NCI-H69 (cell line): ENCODE measurements at places on chromosomes 16 and 17.

DNA sequence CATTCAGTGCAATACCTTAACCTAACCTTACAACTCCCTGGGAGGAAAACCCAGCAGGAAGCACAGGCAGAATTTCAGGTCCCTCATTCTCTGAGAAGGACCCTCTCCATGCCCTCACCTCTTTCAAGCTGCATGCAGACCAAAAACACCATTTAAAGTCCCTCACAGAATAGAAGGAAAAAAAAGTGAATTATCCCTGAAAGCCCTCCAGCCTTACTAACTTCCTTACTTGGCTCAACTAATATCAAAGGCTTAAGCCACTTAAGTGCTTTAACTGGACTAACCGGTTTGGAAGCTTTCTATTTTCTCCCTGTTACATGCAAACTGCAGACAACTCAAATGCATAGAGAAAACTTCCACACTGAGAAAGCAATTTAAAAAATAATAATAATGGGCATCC is 60.5 kb downstream of the ADAMTS18 start:
- DNase-seq, result no peak

GRCh38 chr16:78607465-78607864 is 508.0 kb downstream of the WWOX start:
- DNase-seq, result no peak

GRCh38 chr16:21653571-21653970 is 1.2 kb upstream of the IGSF6 start:
- no peak for DNase-seq

- DNase-seq, result peak; percentile 68
Observed at GRCh38 chr17:50264263-50265113, 9.8 kb upstream of the TMEM92 start.
